ENCODE measurements at places on chromosomes 1 and 21. TPM values are rescaled to one million over a fixed set of nuclear protein-coding genes. Genes with fewer than 3 reads are reported as not detected.

Gene TMPRSS2
- 0.30 TPM for total RNA-seq

Gene LIN28A
- total RNA-seq: 0.46 TPM

Gene ICOSLG
- 2.9 TPM for total RNA-seq

Gene SLFNL1
- total RNA-seq: 0.05 TPM

- no peak for DNase-seq
Observed at GRCh38 chr1:246678816-246679793, 45.1 kb upstream of the SCCPDH start.

Gene IVL
- total RNA-seq: not detected

Gene ADCY10
- total RNA-seq: not detected

GRCh38 chr1:228903434-228904071, 168.3 kb downstream of the RHOU start:
- no peak for DNase-seq

DNA sequence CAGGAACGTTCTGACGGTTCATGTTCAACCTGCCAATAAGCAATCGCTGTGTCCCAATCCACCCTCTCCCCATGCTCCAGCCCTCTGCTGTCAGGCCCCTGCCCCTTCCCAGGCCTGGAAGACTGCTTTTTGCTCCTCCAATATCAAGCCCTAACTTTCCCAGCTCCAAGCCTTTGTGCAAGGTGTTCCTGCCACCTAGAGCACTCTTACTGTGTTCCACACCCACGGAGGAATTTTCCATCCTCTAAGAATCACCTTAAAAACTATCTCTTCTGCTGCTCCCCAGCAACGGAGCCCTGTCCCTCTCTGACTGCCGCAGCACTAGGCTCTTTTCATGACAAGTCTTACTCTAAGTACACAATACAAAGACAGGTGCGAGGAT, 657.9 kb downstream of the AJAP1 start:
- DNase-seq: no peak

Gene SYT14
- total RNA-seq: not detected

Gene C1QA
- 0.95 TPM for total RNA-seq

- no peak for DNase-seq
Observed at GRCh38 chr1:235972311-235972689, 92.6 kb downstream of the NID1 start.

Gene KRTAP6-1
- total RNA-seq: not detected

Gene PGBD5
- total RNA-seq: 0.10 TPM

GRCh38 chr1:158506369-158506987, 34.5 kb downstream of the OR10R2 start:
- peak; percentile 12 for DNase-seq

Gene RHD
- not detected for total RNA-seq

DNA sequence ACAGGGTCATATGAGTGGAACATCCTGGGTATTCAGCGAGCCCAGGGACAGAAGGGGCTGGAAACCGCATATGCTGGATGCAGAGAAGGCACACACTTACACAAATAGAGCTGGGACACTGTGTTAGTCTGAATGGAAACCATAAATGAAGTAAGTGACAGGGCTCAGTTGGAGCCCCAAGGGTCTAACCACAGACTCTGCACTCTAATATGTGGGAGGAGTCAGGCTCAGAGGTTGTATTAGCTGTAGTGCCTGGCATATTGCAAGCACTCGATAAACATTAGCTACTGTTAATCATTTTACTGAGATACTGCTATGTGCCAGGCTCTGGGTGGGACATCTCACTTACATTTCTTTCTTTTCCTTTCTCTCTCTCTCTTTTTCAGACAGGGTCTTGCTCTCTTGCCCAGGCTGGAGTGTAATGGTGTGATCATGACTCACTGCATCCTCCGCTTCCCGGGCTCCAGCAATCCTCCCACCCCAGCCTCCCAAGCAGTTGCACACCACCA, 6.5 kb upstream of the OLIG1 start:
- DNase-seq: no peak

Gene NBPF11
- total RNA-seq: 6.4 TPM

GRCh38 chr21:34158866-34159835, 85.8 kb downstream of the MRPS6 start:
- no peak for DNase-seq

DNA sequence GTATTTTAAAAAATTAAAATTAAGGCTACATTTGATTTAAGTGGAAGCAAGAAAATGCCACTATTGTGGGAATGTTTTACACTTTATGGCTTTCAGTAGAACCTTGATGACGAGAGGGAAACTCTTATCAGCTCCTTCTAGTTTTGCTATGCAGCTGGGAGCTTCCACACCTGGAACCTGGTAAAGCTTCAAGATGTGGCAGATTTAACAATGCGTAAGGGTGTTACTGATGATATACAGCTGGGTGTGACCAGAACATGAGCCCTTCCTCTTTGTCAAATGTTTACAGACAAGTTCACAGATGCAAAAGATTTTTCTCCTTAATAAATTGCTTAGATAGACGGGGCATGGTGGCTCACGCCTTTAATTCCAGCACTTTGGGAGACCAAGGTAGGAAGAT, 20.3 kb downstream of the TTC13 start:
- no peak for DNase-seq

Gene FAM72B
- 3.4 TPM for total RNA-seq

Gene MCOLN2
- 67.7 TPM for total RNA-seq

DNA sequence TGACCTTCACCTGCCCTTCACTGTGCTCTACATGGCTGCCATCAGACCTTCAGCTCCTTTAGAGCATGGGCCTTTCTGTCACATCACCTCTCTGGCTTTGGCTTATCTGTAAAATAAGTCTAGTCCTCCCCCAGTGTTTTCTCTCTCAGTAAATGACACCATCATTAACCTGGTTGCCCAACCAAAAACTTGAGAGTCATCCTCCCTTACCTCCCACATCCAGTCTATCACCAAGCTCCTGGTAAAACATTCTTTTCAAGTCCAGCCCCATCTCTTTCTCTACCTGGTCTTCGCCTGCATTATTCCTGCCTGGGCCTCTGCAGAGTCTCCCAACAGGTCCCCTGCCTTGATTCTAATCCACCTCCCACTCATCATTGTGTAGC, 13.1 kb downstream of the SLC26A9 start:
- no peak for DNase-seq

GRCh38 chr1:227789084-227790033, 26.1 kb upstream of the PRSS38 start:
- no peak for DNase-seq

Gene DRAM2
- 12.6 TPM for total RNA-seq

DNA sequence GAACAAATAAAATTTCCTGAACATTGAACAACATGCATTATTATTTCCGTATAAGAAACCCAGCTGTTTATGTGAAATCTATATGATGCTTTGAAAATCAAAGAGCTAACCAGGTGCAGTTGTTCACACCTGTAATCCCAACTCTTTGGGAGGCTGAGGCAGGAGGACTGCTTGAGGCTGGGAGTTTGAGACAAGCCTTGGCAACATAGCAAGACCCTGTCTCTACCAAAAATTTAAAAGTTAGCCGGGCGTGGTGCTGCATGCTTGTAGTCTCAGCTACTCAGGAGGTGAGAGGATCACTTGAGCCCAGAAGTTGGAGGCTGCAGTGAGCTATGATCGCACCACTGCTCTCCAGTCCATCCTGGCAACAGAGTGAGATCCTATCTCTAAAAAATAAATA, 4.8 kb upstream of the ZNF281 start:
- DNase-seq: no peak

GRCh38 chr1:222896630-222897526, 82.0 kb downstream of the DISP1 start:
- no peak for DNase-seq
